ENCODE measurements at places on chromosomes 13 and 19.

- DNase-seq = peak; percentile 13
These were observed 244.4 kb upstream of the MAB21L1 start for GRCh38 chr13:35720690-35721554.

GRCh38 chr19:15118248-15118647 lies 11.0 kb downstream of the SYDE1 start:
- no peak for DNase-seq

DNA sequence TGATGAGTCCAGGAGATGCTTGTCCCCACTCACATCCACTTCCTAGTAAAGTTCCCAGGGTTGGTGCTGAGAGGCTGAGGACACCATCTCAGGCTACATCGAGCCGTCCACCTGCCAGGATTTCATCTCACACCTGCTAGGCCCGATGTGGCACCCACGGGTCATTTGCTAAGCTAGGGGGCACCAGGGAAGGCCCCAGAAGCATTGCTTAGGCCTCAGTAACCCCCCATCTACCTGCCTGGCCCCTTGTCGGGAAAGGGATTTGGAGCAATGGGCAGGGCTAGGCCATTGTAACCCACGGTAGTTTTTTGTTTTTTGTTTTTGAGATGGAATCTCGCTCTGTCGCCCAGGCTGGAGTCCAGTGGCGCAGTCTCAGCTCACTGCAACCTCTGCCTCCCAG lies 51.8 kb downstream of the F2RL3 start:
- no peak for DNase-seq

GRCh38 chr19:10552510-10553053 lies 8.9 kb downstream of the ATG4D start:
- DNase-seq = no peak

DNA sequence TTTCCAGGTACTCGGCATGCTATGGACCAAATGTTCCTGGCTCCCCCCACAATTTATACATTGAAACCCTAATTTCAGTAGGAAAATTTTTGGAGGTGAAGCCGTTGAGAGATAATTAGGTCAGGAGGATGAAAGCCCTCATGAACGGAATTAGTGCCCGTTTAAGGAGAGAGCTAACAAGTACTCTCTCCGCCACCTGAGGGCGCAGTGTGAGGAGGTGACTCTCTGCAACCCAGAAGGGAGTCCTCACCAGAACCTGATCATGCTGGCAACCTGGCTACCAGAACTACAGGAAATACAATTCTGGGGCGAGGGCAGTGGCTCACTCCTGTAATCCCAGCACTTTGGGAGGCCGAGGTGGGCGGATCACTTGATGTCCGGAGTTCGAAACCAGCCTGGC lies 397.8 kb downstream of the SLITRK5 start:
- no peak for DNase-seq

DNA sequence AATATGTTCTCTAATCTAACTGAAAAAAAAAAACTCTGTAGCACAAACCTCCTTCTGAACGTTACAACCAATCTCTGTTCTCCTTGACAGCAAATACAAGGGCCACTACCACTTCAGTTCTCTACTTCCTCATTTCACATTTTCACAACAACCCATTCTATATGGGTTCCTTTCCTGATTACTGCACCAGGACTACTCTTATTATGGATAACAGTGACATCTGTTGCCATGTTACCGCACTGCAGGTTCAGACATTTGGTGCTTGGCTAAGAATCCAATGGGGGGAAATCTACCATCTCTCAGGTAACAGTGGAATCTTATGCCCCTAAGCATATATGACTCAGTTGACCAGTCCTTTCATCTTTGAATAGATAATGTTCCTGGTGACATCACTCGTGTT lies 11.6 kb upstream of the FPR3 start:
- no peak for DNase-seq

GRCh38 chr19:38792250-38793111 lies 3.5 kb downstream of the LGALS7B start:
- no peak for DNase-seq

DNA sequence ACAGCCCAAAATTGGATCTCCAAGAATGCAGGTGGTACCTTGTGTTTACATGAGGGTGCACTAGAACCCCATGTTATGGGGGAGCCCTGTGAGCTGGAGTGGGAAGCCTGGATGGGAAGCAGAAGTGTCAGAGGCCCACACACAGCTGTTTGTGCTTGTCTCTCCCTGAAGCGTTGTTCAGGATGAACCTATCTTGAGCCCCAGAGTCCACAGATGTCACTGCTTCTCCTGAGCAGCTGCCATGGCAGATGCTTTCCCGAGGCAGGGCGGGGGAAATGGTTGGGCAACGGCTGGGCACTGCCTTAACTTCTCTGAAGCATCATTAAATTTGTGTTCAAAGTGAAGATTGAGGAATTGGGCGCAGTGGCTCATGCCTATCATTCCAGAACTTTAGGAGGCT lies 17.1 kb upstream of the CHST8 start:
- DNase-seq = no peak

DNA sequence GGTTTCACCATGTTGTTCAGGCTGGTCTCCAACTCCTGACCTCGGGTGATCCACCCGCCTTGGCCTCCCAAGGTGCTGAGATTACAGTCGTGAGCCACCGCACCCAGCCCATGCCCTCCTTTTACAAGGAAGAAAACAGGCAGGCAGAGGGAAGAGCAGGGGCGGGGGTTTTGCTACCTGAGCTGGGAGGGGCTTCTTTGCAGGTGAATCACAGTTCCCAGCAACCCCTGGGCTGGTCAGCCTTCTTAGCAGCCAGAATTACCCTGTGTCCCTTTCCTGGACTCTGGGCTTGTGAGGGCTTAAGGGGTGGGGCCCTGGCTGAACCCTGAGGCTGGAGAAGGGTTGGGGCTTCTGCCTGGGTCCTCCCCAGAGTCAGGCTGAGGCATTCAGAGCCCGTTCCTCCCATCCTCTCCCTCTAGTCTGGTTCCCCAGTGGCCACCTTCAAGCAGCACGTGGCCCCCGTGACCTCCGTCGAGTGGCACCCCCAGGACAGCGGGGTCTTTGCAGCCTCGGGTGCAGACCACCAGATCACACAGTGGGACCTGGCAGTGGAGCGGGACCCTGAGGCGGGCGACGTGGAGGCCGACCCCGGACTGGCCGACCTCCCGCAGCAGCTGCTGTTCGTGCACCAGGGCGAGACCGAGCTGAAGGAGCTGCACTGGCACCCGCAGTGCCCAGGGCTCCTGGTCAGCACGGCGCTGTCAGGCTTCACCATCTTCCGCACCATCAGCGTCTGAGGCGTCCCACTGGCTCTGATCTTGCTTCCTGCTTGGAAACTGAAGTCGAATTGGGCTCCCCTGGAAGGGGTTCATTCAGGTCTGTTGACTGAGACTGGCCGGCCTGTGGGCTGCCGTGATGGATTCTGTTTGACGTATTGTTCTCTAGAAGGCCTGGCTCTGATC lies 2.8 kb upstream of the KCNJ14 start:
- no peak for DNase-seq
